DMS79 (cell line): ENCODE measurements at places on chromosomes 2 and 18.

DNA sequence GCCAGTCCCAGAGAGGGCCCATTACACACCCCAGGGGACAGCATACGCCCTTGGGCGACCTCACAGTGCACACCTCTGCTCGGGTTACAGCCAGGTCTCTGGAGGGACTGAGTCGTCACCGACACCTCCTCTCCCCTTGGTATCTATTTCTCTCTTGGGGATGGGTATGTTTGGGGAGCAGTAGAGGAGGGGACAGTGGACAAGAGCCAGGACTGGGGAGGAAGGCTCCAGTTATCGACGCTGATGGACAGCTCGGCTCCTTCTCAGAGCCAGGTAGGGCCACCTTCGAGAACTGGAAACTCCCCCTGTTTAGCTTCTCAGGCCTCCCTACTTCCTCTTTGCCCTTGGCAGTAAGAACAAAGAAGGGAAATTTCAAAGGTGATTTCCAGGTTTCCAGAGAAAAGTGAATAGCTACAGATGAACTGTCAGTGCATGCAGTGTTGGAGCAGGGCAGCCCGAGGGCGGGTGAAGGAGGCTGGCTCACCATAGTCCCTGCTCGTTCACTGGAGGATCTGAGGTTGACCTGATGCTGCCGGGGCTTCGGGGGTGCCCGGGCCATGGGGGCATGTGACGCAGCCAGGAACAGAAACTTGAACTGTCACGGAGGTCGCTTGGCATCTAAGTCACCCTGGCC is 4.4 kb upstream of the SEMA4C start:
- no peak for DNase-seq

GRCh38 chr2:237351796-237352195 is 62.2 kb downstream of the COL6A3 start:
- DNase-seq = no peak

GRCh38 chr2:132953771-132954170 is 283.8 kb upstream of the LYPD1 start:
- no peak for DNase-seq

DNA sequence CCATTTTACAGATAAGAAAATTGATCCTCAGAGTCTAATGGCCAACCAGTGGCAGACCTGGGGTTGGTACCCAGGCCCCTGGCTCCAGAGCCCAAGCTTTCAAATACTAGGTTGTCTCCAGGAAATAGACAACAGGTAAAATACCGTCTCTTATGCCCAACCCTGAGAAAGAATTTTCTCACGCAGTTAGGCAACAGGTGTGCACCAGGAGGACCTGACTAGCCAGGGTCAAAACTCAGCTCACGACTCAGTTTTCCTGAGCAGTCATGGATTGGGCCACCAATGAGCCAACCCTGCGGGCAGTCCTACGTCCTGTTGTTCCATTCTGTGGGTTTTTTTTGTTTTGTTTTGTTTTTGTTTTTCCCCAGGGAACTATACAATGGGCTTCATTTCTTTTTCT is 13.5 kb downstream of the TRIB2 start:
- no peak for DNase-seq

- no peak for DNase-seq
Measured at GRCh38 chr2:140586379-140586778, 1544.4 kb downstream of the LRP1B start.

- no peak for DNase-seq
Measured at GRCh38 chr18:77109648-77110019, 22.9 kb downstream of the MBP start.

DNA sequence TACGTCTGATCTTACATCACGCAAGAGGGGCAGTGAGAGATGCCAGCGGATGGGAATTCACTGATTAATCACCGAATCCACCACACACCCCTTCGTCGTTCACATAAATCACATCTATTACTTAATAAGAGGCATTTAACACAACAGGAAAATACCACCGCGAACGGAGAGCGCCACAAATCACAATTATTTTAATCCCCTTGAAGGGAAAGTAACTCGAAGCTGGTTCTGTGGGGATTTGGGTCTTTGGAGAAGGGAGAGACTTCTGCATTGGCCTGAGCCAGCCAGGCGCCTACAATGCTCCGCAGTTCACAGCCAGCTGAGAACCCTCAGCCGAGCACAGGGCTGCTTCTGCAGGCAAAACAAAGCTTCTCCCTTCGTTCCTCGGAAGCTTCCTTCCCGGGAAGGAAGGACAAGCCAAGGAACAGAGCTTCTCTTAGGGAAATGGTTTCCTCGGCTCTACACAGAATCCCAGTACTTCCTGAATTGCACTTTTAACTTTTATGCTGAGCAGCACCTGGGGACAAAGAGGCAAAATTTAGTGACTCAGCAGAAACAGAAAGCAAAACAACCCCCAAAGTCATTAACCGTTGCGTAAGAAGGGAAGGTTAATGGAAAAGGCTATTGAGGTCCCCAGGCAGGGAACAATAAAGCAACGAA is at the start of gene LRP1B:
Gene LRP1B, minus strand, starts transcription at position 7 of the 660 bp plus-strand sequence. CDS start 287 bp downstream, outside the sequence.
- DNase-seq = no peak

DNA sequence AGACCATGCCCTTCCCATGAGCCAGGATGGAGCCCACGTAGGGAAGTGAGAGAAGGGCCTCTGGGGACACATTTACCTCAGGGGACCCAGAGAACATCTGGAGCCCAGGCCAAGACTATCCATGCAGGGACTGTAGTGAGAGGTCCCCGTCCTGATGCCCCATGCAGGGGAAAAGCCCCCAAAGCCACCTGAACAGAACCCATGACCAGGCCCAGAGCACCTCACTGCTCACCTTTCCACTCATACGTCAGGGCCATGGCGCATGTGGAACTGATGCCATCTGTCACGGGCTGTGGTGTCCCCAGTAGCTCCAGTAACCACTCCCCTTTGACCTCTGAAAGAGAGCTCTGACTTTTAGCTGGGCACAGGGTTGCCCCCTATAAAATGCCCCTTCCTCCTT is 106.5 kb upstream of the TEX51 start:
- no peak for DNase-seq

DNA sequence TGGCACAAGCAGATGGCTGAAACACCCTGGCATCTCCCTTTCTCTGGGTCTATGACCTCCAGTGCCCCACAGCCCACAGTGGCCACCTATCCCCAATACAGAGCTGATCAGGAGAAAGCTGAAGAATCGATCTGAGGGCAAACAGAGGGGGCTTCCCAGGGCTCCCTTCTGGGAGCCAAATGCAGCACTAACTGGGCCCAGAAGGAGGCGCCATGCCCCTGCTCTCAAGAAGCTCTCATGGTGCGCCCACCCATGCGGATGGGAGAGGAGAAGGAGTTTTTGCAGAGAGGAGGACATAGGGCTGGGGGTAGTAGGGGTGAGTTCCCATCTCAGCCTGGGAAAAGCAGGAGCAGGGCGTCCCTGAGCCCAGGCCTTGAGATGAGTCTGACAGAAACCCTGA is 787.3 kb upstream of the RAB6C start:
- DNase-seq = no peak

GRCh38 chr2:113906647-113907046 is 16.8 kb downstream of the ACTR3 start:
- no peak for DNase-seq

DNA sequence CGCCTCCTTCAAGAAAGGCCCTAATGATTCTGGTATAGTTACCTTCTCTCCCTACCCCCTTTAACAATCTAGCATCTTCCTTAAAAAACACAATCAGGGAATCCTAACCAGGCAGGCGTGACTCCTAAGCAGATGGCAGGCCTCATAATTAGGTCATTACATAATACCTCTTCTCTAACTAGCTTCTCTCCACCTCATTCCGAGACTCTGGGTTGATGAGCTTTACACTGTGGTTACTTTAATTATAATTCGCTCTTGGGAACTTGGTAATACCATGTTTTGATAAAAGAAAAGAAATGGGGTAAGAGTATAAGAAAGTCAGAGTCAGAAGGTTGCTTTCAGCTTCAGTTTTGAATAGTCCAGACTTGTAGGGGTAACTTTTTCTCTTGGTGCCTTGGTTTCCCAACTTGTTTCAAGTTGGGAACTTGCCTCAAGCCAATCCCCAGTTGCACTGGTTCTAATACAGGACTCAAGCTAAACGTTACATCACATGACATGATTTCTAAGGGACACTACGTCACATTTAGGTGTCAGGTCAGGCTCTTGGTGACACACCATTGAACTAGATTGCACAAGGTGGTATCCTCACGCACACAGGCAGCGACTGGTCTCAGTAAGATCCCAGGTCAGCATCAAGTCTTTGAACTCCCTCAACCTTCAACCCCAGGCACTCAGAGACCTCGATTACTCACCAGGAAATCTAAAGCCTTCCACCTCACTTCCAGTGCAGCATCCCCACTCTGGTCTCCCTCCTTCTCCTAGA is 59.2 kb downstream of the AAK1 start:
- DNase-seq = no peak

DNA sequence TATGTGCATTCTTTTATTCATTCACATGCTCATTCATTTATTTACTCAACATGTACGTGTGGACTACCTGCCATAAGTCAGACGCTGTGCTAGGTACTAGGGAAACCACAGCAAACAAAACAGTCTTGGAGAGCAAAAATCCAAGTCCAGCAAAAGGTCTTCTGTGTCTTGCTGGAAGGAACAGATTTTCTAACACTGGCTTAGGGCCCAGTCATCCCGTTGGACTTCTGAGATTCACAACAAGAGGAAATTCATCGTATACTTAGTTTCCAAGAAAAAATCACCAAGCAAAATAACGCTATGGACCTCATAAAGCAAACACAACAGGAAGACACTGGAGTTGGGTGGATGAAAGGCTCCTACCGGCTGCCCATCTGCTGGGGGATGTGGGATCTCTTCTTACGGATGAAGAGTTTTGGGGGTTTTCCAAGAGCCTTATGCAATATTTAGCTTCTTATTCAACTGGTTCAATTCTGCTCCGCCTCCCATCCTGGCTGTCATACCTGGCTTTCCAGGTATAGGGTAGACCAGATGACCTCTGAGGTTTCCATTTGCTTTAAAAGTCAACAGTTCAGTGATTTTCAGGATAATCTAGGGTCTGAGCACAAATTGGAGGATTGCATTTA is 262.7 kb downstream of the HAUS1 start:
- DNase-seq = no peak

- DNase-seq = no peak
Measured at GRCh38 chr18:8936619-8937018, 165.9 kb upstream of the NDUFV2 start.

DNA sequence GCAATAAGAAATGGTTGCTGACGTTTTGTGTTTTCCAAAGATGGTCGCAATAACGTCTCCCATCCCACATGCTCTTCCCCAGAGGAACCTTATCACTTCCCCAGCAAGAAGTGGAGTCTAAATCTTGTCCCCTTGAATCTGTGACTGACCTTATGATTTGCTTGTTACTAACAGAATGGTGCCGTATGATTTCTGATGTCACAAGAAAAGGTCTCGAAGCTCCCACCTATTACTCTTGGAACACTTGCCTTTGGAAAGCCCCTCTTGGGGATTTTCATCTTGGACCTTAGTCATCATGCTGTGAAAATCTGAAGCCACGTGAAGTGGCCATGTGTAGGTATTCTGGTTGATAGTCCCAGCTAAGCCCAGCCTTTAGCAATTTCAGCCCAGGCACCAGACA is 86.2 kb upstream of the GLS start:
- DNase-seq = no peak

- peak; percentile 24 for DNase-seq
Measured at GRCh38 chr2:231925303-231926179, 655 bp downstream of the NPPC start.

DNA sequence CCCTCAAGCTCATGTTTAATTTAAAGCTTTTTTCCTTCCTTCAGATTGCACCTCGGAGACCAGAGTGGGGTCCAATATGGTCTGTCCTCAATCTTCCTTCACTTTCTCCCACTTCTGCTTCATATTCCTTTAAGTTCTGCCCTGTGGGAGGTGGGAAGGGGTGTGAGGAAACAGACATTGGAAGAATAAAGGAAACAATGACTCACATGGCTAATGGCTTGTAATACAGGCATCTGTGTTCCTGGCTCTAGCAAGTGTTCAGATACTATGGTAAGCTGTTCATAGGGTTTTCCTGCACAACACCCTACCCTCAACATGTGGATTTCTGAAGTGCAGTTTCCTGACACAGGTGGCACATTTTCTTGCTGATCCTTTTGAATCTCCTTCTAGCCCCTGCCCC is 209.5 kb downstream of the PIK3C3 start:
- DNase-seq = no peak

DNA sequence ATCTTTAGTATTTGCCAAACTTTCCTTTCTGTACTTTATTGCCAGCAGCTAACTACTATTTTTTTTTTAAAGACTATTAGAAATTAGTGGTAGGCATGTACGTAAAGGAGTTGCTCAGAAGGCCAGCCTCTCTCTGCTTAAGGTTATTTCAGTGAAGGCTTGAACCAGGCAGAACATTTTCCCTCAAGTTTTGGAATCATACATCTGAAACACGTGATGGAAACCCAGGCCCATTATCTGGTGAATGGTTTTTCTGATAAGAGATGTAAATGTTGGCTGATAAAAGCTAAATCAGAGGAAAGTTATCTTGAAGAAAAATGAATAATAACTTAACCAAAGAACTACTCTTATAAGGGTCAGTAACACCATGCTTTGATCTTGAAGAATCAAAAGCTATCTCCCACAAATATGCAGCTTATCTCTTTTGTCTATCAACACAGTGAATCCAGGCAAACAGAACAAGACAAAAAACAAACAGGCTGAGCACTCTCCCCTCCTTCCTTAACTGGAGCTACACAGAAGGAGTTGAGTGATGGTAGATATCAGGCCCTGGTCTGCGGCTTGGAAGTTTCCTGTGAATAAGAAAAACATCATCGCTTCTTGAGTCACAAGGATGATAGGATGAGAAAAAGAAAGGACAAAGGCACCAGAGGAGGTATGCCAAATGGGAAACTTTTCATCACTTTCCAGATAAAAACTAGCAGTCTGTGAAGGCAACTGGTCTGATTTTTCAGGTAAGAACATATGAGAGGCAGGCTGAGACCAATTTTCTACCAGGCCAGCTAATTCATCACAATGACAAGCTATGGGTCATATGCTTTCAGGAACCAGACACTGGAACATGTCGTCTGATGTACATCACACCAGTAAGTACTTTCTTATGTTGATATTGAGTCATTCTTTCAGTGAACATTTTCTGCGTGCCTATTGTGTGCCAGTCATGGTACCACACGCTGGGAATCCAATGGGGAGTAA is 88.4 kb upstream of the STK17B start:
- DNase-seq = no peak

DNA sequence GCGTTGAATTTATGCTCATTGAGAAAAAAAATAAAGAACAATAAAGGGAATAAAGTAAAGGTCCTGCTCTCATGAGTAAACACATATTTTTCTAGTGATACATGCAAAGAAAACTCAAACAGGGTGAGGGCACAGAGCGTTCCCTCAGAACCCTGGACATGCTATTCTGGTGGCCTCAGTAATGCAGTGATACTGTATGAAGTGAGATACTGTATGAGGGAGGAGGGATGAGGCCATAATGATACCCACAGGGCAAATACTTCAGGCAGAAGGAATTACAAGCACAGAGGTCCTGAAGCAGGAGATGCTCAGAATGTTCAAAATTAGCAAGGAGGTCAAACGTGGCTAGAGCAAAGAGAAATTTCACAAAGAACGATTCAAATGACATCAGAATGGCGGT is 28.4 kb upstream of the RNU4ATAC start:
- DNase-seq = no peak

- no peak for DNase-seq
Measured at GRCh38 chr2:176562359-176563078, 293.3 kb downstream of the MTX2 start.
